ENCODE measurements at places on chromosomes 12 and 14.

GRCh38 chr12:26106347-26106746 is 18.5 kb downstream of the BHLHE41 start:
- no peak for DNase-seq

- DNase-seq = no peak
These were observed 10.9 kb downstream of the EVL start for GRCh38 chr14:100076133-100076532.

- no peak for DNase-seq
These were observed 124.7 kb upstream of the MAX start for GRCh38 chr14:65226824-65227604.

DNA sequence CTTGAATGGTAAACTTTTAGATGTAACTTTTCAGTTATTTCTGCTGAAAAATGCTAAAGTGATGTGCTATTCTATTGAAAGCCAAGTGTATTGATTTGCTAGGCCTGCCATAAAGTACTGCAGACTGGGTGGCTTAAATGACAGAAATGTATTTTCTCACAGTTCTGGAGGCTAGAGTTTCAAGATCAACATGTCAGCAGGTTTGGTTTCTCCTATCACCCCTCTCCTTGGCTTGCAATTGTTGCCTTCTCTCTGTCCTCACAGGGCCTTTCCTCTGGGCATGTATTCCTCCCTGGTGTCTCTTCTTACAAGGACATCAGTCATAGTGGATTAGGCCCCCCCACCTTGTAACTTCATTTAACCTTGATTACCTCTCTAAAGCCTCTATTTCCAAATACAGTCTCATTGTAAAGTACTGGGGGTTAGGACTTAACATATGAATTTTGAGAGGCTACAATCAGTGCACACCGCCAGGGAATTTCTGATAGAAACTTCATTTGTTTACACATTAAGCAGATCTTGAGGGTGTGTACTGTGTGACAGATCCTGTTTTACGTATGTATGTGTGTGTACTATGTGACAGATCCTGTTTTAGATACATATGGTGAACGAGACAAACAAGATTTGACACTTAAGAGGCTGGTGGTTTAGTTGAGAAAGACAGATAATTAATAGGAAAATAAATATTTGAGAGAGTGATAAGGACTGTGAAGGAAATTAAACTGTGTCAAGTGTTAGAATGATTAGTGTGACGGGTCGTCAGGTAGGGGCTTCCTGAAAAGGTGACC is 49.5 kb downstream of the ADIPOR2 start:
- DNase-seq = no peak

GRCh38 chr12:66092559-66093269 is 37.8 kb downstream of the LLPH start:
- no peak for DNase-seq

DNA sequence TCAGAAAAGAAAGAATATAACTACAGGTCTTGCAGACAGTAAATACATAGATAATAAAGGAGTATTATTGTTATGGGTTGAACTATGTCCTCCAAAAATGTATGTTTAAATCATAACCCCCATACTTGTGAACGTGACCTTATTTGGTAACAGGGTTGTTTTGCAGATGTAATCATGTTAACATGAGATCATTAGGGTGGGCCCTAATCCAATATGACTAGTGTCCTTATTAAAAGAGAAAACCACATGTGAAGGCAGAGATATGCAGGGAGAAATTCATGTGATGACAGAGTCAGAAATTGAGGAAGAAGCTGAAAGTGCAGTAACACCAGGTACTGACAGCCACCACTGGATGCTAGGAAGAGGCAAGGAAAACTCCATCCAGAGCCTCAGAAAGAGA is 29.0 kb downstream of the MAGOHB start:
- DNase-seq = no peak

GRCh38 chr12:131612092-131612755 is 98.7 kb upstream of the SFSWAP start:
- no peak for DNase-seq

GRCh38 chr12:93583627-93584392 is 11.3 kb downstream of the SOCS2 start:
- no peak for DNase-seq

GRCh38 chr14:35883677-35884293 is 57.6 kb downstream of the BRMS1L start:
- peak; percentile 23 for DNase-seq

- DNase-seq = no peak
These were observed 323.4 kb upstream of the SFSWAP start for GRCh38 chr12:131387281-131388163.

DNA sequence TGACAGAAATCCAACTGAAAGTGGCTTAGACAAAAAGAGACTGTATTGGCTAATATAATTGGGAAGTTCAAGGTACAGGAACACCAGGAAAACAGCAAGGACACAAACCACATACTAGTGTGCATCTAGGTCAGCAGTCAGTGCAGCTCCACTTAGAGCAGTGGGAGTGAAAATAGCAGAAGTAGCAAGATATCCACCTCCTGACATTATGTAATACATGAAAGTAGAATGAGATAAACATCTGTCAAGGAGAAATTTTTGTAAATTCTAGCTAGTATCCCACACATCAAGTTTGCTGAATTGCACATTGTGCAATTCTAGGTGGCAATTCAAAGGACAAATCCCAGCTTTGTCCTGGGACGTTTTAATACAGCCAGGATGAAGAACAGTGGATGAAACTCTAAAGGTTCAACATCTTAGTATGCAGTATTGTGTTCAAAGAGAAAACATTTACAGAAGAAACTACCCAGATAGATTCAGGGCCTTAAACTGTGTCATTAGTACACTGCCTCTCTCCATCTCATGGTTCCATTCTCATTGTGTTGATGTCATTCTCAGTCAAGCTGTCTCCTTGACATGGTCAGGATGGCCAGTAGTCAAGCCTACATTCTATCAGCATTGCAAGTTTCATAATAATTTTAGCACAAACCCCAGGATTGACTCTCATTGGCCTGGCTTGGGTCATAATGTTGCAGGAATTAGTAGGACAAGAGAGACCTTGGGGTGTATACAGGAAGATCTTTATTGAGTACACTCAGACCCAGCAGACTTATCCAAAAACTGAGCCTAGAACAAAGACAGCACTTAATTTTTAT is 56.8 kb downstream of the SDR9C7 start:
- DNase-seq = no peak

All from hypothalamus (tissue), 51 donors.